Panc1 (cell line): ENCODE measurements at places on chromosomes 7 and 10.

GRCh38 chr10:125057158-125058001 lies 103.0 kb downstream of the CTBP2 start:
- DNase-seq, result no peak

- no peak for DNase-seq
These were observed 51.7 kb downstream of the DAGLB start for GRCh38 chr7:6395898-6396595.

GRCh38 chr7:149736478-149737360 lies 36.7 kb downstream of the ZNF467 start:
- no peak for DNase-seq

DNA sequence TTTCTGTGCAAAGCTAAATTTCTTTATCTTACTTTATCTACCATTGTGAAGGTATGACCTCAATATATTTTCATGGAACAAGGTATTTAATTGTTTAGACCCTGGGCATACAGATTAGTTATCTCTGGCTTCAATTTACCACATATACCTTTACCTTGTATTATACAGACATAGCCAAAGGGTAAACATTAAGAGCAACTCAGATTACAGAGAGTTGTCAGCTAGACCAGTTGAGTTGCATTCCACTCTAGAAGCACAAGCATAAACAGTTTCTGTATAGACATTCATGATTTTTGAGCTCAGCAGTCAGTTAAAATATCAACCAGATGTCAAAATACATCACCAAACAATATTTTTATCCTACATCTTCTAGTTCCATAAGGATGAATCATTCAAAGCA lies 857.3 kb upstream of the ZWINT start:
- no peak for DNase-seq

DNA sequence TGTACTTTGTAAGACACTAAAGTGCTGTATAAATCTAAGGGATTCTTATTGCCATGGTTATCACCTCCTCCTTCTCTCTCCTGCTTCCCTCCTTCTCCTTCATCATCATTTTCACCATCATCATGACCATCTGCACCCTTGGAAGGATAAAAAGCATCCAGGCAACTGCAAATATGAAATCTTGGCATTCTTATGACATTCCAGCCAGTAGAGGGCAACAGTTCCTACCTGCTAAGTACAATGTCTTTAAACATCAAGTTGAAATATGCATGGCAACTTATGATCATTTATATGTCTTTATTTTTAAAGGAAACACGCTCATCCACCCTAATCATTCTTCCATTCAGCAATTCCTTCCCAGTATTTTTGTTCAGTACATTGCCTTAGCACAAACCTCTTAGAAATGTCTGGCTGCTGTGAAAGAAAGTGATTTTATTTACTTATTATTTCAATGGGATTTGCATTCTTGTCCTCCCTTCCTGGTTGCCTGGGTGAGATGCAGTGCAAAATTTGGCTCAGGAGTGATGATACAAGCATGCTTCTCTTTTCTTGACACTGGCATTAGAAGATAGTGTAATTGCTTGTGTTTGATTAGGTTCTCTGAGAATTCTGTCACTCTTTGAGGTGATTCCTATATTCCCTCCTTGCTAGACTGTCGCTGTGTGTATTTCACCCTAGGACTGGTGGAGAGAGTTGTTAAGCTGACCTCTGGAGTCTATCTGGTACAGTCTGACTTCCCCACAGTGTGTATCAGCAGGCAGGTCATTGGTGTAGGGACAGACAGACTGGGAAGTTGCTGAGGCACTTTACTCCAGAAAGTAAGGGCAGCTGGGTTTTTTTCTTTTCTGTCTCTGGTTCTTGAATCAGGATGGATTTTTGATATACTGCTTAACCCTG lies 188.5 kb upstream of the BMPER start:
- DNase-seq, result peak; percentile 17

GRCh38 chr7:136134503-136134902 lies 157.3 kb upstream of the MTPN start:
- DNase-seq, result no peak

GRCh38 chr7:80981405-80981804 lies 62.6 kb upstream of the SEMA3C start:
- no peak for DNase-seq
